D721Med (cell line): ENCODE measurements at places on chromosomes 16 and 17.

GRCh38 chr16:51353055-51353454 lies 202.0 kb upstream of the SALL1 start:
- DNase-seq = no peak

GRCh38 chr17:69592692-69593350 lies 178.3 kb downstream of the MAP2K6 start:
- DNase-seq = no peak

- DNase-seq = no peak
These were observed 11.8 kb downstream of the HID1 start for GRCh38 chr17:74960570-74961342.

- no peak for DNase-seq
These were observed 62.0 kb upstream of the NUDT7 start for GRCh38 chr16:77660311-77660710.

DNA sequence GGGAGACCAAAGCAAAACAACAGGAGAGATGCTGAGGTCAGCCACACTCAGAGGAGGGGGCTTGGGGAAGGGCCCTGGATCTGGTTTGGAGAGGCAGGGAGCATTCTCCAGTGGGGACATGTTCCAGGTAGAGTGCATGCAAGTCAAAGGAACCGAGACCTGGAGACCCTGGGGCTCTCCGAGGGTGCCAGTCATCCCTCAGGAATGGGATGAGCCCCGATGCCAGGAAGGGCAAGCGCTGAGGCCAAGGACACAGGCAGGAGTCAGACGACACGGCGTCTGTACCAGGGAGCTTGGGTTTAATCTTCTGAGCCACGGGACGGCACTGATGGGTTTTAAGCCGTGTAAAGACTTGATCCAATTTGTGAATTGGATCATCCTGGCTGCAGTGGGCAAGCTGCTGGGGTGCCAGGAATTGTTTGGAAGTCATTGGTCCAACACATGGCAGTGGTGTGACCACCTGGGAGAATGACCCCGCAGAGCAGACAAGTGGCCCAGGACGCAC lies 32.9 kb upstream of the ANKRD40CL start:
- DNase-seq = peak; percentile 47

DNA sequence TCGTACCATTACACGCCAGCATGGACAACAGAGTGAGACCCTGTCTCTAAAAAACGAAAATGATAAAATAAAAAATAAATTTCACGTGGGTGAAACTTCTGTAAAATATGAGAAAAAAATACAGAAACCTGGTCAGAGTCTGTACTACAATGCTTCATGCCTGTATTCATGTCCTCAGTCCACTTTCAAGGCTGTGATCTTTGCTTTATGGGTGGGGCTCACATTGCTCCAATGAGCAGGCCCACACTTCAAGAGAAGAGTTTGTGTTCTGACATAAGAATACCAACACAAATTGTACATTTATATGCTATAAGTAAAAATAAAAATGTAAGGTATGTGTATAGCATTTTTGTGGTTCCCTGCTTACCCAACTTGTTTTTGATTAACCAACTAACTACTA lies 32.2 kb upstream of the ABCA3 start:
- DNase-seq = no peak

DNA sequence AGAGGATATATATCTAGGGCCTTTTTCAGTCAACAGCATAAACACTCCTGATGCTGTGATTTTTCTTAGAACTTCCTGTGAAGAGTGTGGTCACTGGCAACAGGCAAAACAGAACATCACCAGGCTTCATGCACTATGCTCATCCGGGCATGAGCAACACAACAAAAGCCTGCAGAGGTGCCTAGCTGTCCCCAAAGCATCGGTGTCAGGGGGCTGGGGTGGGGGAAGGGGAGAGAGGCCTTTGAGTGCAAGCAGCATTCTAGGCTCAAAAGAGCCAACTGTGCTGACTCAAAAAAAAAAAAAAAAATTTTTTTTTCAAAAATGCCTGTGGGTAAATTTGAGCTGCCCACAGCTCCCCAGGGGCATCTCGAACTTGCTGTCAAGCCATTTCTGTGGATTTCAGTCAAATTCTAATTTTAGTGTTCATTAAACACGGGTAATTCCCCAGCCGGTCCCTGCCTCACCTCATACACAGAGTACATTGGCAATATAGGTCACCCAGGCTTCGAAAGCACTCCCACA lies 194.6 kb upstream of the DYNLRB2 start:
- DNase-seq = no peak

DNA sequence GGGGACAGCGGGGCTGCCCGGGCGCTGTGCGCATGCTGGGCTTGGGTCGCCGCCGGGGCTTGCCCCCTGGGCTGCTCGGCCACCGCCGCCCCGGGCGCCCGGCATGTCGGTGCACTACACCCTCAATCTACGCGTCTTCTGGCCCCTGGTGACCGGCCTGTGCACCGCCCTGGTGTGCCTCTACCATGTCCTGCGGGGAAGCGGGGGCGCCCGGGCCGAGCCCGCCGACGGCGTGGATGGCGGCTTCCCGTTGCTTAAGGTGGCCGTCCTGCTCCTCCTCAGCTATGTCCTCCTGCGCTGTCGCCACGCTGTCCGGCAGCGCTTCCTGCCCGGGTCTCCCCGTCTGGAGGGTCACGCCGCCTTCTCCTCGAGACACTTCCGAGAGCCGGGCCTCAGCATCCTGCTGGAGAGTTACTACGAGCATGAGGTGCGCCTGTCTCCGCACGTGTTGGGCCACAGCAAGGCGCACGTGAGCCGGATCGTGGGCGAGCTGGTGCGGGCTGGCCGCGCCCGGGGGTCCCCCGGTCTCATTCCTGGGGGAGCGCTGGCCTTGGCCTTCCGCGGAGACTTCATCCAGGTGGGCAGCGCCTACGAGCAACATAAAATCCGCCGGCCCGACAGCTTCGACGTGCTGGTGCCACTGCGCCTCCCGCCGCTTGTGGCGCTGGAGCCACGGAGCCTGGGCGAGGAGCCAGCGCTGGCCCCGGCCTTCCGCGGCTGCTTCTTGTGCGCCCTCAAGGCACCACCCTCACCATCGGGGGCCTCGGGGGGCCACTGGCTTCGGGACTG lies 789 bp downstream of the ITPRIPL2 start:
- DNase-seq = no peak

DNA sequence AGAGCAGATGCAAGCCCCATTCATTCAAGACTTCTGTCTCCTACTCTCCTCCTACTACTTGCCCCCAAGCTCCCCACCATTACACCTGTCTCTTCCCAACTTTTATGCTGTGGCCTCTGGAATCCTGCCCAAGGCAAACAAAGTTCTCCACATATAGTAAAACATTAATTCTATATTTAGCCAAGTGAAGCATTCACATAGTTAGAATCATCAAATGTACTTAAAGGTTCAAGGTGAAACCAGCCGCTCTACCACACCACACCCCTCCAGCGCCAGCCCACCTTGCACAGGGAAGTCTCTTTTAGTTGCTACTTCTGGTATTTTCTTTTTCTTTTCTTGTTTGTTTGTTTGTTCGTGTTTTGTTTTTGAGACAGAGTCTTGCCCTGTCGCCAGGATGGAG lies 25.4 kb upstream of the GUCY2D start:
- no peak for DNase-seq

DNA sequence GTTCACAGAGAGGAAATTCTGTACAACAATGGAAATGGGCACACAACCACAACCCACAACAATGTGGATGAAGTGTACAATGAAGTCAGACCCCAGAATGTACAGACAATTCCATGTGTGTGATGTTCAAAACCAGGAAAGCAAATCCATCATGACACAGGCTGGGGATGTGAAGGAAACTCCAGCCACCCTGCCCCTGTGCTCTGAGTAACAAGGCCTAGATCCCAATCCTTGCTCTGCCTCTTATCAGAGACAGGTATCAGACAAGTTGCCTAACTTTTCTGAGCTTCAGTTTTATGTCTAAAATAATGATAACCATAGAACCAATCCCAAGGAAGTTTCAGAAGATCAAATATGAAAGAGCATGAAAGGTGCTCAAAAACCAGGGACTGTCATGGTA lies 1.8 kb upstream of the C16orf95 start:
- DNase-seq = peak; percentile 0

- no peak for DNase-seq
These were observed 4.9 kb upstream of the JPH3 start for GRCh38 chr16:87597324-87597830.

DNA sequence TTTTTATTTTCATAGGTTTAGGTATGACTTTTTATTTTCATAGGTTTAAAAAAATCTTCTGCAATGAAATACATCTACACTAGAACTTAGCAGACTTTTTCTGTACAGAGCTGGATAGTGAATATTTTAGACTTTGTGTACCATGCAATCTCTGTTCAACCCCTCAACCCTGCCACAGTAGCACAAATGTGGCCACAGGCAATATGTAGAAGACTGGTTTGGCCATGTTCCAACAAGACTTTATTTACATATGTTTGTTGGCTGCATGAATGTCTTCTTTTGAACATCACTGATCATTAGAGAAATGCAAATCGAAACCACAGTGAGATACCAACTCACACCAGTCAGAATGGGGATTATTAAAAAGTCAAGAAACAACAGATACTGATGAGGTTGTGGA lies 229.2 kb downstream of the SHISA9 start:
- DNase-seq = no peak

DNA sequence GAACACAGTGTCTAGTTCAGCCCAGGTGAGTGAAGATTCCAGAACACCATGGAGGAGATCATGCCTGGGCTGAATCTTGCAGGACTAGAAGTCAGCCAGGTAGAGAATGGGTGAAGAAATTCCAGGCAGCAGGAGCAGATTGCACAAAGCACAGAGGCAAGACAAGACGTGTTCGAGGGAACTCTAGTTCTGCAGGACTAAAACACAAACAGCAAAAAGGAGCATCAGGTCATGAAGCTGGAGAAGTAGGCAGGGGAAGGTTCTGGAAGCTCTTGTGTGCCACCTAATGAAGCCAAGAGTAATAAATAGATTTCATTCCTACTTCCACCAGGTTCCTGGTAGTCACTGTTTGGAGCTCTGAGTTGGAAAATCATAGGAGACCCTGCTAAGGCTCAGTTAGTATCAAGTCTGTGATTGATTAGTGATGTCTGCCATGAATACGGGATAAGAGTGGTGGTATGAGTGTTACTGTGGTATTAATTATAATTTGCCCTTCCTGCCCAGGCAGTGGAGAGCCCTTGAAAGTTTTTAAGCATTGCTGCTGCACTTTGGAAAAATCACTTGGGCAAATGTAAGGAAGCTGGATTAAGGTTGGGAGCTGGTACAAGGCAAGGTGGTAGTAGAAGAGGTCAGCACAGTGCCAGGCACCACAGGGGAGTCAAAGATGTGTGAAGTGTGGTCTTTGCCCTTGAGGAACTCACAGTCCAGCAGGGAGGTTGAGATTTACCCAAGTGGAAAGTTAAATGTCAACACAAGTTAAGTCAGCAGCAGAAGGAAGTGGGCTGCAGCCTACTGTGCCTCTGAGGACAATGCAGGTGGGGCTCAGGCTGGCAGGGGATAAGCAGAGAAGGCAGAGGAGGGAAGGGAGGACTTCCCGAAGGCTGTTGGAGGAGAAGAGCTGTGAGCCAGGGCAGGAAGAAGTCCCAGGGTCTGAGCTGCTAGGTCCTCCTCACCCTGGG lies 13.5 kb upstream of the FOXN1 start:
- no peak for DNase-seq

DNA sequence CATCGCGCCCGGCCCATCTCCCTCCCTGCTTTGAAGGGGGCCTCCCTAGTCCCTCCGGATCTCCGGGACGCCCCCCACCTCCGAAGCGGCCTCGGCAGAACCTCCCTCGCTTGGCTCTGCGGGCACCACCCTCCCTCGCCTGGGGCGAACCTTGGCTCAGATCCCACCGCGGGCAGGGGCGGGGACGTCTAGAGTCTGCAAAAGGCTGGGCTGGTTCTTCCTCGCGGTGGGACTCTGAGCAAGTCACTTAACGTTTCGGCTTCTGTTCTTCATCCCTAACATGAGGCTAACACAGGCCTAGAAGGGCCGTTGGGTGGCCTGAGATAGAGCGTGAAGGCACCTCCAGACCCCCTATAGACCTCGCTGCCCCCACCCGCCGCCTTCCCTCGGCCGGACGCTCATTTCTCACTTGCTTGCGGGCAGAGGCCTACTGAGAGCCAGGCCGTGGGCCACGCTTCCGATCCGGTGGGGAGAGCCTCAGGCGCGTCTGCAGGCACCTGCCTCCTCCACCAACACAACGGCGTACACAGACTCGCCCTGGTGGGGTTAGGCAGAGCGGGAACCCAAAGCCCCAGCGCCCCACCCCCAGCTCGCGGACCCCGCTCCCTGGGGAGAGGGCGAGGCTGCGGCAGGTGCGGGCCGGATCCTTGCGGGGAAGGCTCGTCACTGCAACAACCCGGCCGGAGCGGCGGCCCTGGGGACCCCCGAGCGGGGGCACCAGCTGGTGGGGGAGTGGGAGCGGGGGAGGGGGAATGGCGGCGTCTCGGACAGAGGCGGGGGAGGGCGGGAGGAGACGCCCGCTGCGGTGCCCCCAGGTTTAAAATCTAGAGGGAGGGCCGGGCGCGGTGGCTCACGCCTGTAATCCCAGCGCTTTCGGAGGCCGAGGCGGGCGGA lies 5.4 kb downstream of the MYO1C start:
- DNase-seq = no peak

- no peak for DNase-seq
These were observed 11.7 kb downstream of the TMEM100 start for GRCh38 chr17:55710829-55711496.

DNA sequence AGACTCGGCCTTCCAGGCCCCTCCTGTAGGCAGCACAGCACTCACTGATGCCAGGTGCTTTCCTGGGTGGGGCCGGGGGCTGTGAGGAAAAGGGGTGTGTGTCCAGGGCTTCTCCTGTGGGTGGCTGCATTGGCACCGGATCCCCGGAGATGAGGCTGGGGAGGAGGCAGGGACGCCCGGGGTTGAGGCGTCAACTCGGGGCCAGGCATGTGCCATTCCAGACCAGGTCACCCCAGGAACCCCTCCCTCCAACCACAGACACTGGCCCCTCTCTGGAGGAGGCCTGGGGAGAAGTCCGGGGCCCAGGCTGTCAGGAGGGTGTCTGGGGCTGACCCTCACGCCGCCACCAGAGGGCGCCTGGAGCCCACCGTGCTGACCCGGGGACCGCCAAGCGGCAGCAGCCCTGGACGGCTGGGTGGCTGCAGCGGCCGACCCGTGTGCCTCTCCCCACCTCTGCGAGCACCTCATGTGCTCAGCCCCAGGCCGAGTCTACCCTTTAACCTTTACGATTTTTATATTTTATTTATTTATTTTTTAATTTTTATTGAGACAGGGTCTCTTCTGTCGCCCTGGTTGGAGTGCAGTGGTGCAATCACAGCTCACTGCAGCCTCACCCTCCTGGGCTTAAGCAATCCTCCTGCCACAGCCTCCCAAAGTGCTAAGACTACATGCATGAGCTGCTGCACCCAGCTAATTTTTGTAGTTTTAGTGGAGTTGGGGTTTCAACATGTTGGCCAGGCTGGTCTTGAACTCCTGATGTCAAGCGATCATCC lies 3.2 kb upstream of the METRN start:
- DNase-seq = peak; percentile 91

GRCh38 chr17:4064366-4064765 lies 78.5 kb downstream of the ZZEF1 start:
- no peak for DNase-seq

DNA sequence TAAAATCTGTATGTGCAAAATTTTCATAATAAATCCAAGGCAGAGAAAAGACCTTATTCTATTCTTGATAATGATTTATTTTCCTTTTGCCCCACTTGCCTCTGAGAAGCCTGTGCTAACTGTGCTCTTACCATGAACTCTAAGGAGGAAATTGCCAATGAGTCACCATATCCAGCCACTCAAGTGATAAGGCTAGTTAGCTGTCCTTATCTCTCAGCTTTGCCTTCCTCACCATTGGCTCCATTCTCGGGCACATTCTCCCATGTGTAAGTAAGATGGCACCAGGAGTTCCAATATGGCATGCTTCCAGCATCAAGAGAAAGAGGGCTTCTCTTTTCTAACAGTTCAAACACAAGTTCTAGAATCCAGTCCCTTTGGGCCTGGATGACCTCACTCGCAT lies 142.4 kb downstream of the TOX3 start:
- DNase-seq = no peak
